Activated naive CD4-positive, alpha-beta T cell treated with anti-CD3 and anti-CD28 coated beads, Interleukin-2, amount 50 U/mL, for 16 hours (primary cell): ENCODE measurements at places on chromosomes 6 and 20.

DNA sequence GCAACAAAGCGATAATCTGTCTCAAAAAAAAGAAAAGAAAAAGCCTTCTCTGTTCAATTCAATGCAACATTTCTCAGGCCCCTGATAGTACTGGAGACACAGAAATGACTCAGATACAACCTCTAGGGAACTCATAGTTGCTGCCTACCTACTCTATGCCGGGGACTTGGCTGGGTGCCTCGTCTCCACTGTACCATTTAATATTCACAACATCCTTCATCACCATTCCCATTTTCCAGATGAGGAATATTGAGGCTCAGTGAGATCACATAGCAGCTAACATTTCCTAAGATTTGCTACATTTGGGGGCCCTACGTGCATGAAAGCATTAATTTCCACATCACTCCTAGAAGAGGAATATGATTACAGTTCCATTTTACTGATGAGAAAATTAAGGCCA lies 7.5 kb downstream of the NOL4L start:
- no peak for DNase-seq

DNA sequence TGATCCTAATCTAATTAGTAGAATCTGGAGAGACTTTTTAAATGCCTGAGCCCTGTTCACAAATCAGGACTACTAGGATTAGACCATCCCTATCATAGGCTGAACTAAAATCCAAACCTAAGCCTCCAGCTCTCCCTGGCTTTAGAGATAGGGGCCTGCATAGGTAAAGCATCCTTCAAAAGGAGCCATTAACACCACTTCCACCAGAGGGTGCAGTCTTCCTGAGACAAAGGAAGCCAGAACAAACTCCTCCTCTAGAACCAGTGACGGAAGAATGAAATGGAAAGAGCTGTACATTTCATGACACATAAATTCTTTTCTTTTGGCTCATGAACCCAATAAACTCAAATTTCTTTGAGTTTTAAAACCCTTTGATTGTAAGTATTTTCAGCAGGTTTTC lies 291.2 kb upstream of the ADGRB3 start:
- no peak for DNase-seq

DNA sequence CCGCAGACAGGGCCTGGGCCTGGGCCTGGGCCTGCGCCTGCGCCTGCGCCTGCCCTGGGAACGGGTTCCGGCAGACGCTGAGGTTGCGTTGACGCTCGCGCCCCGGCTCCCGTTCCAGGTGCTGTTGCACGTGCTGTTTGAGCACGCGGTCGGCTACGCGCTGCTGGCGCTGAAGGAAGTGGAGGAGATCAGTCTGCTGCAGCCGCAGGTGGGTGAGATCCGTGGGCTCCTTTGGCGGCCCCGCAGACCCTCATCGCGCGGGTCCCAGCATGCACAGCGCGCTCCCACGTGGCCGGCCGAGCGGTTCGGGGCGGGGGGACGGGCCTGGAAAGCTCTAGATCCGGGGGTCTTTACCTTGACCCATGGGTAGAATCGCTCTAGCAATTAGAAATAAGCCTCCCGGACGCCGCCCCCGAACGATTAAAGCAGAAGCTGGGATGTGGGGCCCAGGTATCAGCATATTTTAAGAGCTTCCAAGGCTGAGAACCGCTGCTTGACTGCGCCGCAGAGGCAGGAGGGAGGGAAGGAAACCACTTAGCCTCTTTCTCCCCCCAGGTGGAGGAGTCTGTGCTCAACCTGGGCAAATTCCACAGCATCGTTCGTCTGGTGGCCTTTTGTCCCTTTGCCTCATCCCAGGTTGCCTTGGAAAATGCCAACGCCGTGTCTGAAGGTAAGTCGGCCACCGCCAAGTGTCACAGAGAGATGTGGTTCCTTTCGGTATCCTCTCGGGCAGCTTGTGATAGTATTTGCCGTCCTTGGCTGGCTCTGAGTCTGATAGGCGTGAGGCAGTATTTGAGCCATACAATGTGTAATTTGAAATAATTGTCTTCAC lies 508 bp downstream of the NOP56 start:
- no peak for DNase-seq

GRCh38 chr6:43547222-43547621 lies 28.6 kb downstream of the XPO5 start:
- no peak for DNase-seq

GRCh38 chr20:60007464-60007863 lies 49.2 kb downstream of the CDH26 start:
- DNase-seq: no peak
